ENCODE measurements at places on chromosomes 5 and 9.
A peak's percentile ranks its signal among the peaks of the same experiment; 100 is the strongest.

DNA sequence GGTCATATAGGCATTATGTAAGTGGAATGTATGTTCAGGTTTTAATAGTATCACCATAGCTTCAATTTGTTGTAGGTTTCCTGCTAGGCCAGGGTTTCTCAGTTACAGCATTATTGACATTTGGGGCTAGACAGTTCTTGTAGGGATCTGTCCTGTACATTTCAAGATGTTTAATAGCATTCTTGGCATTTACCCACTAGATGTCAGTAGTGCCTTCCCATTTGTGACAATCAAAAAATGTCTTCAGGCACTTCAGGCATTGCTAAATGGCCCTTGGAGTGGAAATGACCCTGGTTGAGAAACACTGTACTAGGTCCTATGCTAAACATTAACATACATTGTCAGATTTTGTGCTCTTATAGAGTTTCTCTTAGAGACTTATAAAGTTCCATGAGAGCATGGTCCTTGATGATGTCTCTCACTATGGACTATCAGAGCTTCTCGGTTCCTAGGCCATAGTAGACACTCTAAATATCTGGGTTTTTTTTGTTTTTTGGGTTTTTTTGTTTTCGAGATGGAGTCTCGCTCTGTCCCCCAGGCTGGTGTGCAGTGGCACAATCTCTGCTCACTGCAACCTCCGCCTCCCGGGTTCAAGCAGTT, 1.4 kb downstream of the KIF20A start:
- DNase-seq = no peak

- DNase-seq = no peak
These were observed 219.3 kb downstream of the PBX3 start for GRCh38 chr9:125966466-125966865.

DNA sequence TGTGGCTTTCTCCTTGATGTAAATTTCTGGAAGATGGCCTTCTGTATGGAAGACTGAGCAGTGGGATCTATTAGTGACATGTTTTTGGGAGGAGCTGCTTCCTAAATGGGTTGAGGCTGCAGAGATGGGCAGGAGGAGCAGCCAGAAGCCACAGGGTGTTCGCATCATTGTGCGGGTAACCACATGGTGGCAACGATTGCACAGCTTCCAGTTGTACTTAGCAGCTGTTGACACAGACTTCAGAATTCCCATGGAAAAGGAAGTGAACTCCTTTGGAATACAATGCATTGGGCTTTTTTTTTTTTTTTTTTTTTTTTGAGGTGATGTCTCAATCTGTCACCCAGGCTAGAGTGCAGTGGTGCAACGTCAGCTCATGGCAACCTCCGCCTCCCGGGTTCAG, 297.3 kb downstream of the NR3C1 start:
- DNase-seq = no peak

DNA sequence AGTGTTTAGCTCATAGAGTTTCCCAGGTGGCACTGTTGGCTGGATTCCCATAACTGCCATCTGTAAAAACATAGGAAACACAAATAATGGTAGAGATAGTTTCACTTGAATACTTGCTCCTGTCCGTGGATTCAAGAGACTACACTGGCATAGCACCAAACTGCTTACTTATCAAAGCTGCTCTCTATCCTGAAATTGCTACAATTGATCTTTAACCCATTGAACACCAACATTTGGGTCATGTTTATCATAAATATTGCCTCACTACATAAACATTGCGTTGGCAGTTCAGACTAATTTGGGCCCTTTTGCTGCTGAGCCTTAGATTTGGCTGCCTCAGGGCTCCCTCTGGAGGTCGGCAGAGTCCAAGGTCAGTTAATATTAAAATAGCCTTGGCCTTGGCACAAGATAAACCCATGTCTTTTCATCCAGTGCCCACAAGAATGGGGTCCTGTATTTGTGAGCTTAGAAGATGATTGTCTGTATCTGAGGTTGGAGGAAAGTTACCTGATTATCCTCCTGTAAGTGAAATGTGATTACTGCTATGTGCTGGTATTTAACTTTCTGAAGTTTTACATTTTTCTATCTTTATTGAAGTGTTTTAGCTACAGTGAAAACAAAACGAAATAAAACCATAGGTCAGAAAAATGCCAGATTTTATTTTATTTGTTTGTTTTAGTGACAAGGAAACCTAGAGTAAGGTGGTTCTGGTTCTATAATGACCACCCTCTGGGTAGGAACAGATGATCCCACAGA, 4.0 kb upstream of the RANBP3L start:
- DNase-seq = peak; percentile 12

DNA sequence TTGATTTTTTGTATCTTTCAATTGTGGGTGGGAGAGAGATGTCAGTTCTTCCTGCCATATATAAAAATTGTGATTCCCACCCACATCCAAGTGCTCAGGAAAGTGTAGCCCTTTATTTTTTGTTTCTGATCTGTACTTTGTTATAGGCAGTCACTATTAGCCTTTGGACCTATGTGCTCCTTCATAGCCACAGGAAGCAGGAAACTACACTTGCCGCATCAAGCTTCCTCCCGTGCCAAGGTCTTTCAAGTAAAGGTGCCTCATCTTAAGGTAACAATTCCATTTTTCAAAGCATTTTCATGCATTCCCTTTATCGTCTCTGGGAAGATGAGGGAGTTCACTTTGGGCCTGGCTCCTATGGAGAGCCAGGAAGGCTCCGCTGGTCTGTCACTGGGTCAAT, 339.0 kb downstream of the DIRAS2 start:
- no peak for DNase-seq

- DNase-seq = no peak
These were observed 52.3 kb downstream of the C9orf153 start for GRCh38 chr9:86207193-86207592.

DNA sequence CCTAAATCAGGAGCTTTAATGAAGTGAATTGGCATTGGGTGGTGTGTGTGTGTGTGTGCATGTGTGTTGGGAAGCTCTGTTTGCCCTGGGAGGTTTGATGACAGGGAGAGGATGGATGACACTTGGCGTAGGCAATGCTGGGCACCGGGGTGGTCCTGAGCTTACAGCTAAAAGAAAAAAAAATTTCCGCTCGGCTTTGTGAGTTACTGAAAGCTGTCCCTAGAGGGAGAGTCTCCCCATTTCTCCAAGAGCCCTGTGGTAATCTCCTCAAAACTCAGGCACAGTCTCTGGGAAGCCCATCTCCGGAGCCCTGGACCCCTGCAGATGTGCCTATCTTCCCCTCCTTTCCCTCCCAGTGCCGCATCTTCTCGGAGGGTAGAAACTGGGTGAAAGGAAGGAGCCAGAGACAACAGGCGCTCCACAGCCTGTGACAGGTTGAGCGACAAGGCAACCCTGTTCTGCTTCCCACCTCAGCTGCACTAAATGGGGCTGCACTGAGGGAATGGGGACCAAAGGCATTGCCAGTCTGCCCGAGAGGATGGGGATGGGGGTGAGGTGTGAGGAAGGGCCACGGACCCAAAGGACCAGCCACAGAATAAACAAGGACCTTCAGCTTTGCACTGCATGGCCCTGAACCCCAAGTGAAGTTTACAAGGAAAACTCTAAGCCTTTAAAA, 35.8 kb upstream of the TIFAB start:
- DNase-seq = peak; percentile 69

GRCh38 chr5:169626779-169627178, 10.3 kb upstream of the DOCK2 start:
- no peak for DNase-seq

GRCh38 chr5:81202655-81203054, 30.5 kb upstream of the CKMT2 start:
- no peak for DNase-seq

- no peak for DNase-seq
These were observed 371.5 kb downstream of the MLLT3 start for GRCh38 chr9:20250791-20251190.

DNA sequence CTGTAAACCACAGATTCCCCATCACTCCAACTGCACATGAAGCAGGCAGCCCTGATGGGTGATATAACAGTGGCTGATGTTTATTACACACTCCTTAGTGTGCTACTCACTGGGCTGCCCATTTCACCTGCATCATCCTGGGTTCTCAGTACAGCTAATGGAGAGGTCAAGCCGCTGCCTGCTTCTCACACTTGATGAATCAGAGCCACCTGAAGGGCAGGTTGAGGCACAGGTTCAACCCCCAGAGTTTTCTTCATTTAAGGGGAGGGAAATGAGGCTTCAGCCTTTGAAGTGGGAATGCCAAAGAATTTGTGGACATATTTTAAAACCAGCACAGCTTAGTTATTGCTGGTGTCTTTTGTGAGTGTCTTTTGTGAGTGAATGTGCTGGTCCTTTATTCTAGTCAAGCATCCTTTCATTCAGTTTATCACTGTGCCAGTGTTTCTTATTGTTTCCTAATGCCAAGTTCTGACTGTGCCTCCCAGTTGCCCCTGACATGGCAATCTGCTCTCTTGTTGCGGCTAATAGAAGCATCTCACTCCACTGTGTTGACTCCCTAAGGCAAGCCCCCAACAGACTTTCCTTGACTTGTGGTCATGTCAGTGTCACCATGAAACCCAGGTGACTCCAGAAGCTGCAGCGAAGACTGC, 109.2 kb downstream of the FBXL7 start:
- DNase-seq = no peak

DNA sequence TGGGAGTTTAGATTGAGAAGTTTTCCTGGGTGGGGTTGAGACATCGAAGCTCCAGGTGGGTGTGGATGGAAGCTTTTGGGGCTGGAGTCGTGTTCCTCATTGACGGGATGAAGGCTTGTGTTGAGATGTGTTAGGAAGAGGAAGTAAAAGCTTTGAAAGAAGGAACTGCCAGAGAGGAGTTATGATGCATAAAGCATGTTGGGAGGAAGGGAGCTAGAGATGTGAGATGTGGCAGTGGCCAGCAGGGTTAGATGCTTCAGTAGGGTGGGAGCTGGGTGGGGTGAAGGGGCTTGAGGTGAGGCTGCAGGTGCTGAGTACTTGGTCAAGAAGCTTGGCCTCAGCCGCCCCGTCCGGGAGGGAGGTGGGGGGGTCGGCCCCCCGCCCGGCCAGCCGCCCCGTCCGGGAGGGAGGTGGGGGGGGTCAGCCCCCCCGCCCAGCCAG, 56.7 kb downstream of the HSPA4 start:
- no peak for DNase-seq

- DNase-seq = peak; percentile 81
These were observed 17.1 kb upstream of the OLFM1 start for GRCh38 chr9:135070198-135070951.

DNA sequence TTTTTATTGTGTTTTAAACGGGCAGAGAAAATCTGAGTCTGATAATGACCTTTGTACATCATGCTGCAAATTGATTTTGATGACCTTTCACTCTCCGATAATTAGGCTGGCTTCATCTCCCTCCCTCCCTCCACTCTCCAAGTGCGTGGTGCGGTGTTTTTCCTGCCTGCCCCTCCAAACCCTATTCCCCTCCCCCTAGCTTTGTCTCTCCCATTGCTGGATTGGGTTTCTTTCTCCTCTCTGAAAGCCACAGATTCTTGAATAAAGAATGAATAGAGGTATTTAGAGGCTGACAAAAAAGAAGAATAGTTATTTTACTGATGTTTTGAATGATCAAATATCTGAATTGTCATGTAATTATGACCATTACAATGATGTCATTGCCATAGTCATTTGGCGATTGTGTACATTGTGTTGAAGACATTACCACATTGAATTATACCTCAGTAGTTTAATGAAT, 571.1 kb upstream of the ZNF608 start:
- DNase-seq = peak; percentile 13

DNA sequence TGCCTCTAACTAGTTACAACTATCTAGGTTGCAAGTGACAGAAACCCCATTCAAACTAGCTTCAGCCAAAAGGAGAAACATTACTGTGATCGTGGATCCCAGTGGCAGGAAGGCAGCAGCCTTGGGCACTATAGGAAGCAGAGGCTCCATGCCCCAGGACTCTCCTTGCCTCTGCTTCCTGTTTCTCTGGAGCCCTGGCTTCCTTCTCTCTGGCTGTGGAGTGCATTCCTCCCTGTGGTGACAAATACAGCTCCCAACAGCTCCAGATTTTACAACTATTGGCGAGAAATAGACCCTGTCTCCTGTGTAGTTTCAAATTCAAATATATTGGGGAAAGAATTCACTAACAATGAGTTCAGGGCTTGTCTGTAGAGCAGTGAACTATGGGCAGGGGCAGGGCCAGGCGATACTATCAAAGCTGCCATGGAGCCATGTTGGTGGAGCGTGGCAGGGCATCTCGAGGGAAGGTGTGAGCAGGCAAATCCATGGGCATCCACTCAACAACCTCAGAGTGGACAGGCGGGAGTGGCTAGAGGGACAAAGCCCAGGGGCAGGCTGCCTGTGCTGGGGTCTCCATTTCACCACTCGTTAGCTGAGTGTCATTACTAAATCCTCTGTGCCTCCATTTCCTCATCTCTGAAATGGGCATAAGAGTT, 189.5 kb downstream of the ERCC6L2 start:
- DNase-seq = no peak

- no peak for DNase-seq
These were observed 7.2 kb downstream of the TAS2R1 start for GRCh38 chr5:9622971-9623421.

DNA sequence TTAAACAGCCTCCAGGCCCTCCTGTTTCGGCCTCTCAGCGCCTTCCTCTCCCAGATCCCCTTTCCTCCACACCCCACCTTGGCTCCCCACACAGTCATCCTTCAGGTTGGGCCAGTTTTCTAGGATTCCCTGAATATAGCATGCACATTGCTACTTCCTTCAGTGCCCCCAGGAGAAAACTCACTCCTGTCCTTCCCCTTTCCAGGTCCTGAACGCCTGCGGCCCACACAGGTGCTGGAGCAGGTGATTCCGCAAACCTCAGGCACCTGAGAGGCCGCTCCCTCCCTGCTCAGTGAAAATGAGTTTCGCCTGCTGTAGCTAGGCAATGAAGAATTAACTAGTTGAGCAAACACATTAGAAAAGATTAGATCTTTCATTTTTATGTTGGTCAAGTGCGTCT, 185.0 kb downstream of the MED10 start:
- no peak for DNase-seq

DNA sequence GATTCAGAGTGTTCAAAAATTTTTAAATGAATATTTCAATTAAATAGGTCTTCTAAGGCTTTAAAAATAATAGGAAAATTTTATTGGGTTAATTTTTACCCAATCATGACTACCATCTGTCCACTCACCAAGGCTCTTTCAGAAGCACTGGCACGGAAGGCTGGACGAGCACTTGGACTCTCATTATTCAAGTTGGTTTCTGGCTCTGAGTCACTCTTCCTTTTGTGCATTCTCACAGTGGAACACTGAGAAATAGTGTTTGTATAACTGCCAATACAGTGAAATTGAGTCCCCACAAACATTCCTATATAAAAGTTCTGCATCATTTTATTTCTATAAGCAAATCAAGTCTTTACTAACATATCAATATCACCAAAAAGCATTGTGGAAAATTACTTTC, 1149.0 kb downstream of the EFNA5 start:
- DNase-seq = no peak

GRCh38 chr9:112861638-112862555, 28.8 kb downstream of the SLC46A2 start:
- no peak for DNase-seq
